ENCODE measurements at places on chromosomes 4 and X.

GRCh38 chrX:39772057-39772832 is 325.5 kb downstream of the BCOR start:
- DNase-seq: no peak

- DNase-seq: peak; percentile 0
These were observed 57.3 kb upstream of the TCEAL2 start for GRCh38 chrX:102067966-102068723.

- DNase-seq: no peak
These were observed 222.4 kb downstream of the CRLF2 start for GRCh38 chrX:989959-990510.

- no peak for DNase-seq
These were observed 215.5 kb upstream of the CNKSR2 start for GRCh38 chrX:21158678-21159077.

GRCh38 chr4:145218251-145218650 is 37.9 kb upstream of the OTUD4 start:
- DNase-seq: no peak

- DNase-seq: no peak
These were observed 302.3 kb downstream of the DCHS2 start for GRCh38 chr4:154189346-154189745.

DNA sequence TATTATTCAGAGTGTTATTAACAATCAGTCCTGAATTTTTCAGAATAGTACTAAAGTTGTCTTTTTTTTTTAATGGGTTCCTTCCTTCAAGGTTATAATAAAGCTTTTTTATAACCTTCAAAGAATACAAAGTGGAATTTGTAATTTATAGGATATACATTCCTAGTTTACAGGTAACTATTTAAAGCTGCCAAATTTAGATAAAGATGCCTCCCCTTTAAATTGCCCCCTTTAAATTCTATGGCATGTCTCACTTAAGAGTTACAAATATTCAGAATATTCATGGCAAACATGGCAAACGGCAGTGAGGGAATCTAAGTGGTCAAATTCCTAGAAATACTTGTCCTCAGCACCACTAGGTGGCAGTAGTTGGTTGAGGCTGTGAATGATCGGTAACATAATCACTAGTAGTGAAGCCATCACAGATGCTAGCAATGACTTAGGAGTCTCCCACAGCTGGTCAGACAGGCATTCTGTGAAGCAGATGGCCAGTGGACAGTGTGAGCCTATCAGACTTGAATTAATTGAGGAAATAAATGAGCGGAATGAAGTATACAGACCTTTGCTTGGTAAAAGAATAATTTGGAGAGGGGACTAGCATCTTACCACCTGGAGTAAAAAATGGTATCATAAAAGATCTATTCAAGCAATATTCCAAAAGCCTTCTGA is 86.4 kb downstream of the CBR4 start:
- peak; percentile 61 for DNase-seq
